ENCODE measurements at places on chromosomes 16 and 17. TPM values are rescaled to one million over a fixed set of nuclear protein-coding genes. Genes with fewer than 3 reads are reported as not detected.
A peak's percentile ranks its signal among the peaks of the same experiment; 100 is the strongest.

Gene CYGB
- total RNA-seq = 38.2 TPM

DNA sequence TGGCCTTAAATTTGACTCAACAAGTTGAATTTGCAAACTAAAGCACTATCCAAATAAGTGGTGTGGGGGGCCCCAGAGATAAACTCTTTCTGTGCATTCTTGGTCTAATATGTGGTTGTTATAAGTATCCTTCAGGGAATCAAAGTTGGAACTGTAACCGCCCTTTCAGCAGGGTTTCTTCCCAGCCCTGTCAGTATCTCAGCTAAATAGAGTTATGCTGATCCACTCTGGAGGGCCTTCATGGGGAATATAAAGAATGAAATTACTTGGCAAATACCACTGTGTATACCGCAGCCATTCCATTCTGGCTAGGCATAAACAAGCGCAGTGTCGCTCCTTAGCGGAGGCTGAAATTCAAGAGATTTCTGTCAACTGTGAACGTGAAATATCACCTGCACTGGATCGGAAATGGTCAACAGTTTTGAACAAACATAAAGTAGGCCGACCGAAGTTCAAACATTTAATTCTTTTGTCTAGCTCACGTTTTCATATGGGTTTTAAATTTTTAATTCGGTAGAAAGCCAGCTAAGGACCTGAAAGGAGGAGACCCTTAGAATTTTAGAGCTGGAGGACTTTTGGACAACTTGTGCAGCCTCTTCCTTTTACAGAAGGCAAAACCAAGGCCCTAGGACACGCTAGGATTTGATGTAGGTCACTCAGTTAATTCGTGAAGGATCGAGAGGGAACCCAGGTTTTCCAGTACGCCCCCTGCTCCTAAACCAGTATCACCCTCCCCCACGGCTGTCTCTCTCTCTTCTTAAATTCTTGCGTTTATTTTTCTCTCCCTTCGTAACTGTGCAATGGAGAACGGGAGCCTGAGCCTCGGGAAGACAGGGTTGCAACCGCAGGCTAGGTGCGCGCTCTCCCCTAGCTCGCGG is 74.7 kb downstream of the CHD9 start:
- DNase-seq = no peak

GRCh38 chr17:1542316-1542715 is 20.3 kb downstream of the PITPNA start:
- DNase-seq = no peak

Gene NOS2
- total RNA-seq = 0.22 TPM

DNA sequence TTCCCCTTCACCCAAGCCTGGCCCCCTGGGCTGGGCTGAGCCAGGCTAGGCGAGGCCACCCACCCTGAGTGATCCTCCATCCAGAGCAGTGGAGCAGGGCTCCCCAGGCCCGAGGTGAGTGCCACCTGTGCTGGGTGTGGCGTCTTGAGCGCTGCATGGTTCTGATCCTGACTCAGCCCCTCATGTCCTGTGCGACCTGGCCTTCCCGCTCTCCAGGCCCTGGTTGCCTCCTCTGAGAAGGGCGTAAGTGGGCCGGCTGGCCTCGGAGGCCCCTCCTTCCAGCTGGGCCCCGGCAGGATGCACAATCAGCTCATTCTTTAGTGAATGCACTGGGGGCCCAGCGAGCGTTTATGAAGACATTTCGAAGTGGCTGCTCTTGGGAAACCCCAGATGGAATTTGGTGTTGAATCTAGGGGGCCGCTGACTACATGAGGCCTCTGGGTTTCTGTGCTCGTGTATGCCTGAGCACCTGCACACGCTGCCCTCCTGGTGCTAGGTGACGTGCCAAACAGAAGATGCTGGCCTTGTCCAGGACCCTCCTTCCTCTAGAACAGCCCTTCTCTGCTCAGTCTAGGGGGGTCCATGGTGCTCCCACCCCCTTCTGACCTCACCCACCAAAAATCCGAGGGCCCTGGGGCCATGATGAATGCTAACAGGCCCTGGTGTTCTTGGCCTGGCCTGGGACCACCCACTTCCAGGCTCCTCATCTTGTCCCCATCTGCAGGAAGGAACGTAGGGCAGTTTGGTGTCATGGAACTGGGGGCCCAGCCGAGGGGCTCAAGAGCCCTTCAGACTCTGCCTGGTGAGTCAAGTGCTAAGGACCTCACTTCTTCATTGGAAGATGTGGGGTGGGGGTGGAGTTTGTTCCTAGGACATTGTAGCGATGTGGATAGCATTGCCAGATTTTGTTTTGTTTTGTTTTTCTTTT is 3.6 kb upstream of the TMEM92 start:
- DNase-seq = no peak

DNA sequence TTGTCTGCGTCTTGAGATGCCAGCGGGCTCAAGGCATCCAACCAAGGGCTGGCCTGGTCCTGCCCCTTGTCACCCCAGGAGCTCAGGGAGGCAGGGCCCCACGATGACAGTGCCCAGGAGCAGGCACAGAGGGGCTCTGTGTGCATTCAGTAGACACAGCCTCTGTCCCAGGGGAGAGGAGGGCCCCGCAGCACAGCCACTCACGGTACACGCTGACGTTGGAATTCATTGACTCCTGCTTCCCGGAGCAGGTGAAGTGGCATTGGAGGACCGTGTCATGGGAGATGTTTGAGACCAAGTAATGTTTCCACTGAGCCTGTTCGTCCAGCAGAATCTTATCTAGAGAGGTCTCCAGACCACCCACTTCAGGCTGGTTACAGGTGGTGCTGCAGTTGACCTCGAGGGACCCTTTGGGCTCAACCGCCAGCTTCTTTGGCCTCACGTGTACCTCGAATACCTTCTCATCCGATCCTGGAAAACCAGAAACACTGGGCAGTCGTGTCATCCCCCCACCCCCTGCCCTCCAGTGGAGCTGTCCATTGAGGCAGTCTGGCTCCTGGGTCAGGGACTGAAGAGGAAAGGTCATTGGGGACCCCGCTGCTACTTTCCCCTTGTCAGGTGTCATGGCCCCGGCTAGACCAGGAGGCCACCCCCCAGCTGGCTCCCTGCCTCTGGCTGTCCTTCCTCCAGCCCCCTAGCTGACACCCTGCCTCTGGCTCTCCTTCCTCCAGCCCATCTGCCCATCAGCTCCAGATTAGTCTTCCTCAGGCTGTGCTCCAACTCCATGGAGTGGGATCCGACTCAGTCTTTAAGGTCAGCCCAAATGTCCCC is 7.0 kb downstream of the PRR29 start:
- DNase-seq = no peak

Gene KRTAP9-4
- total RNA-seq = not detected

DNA sequence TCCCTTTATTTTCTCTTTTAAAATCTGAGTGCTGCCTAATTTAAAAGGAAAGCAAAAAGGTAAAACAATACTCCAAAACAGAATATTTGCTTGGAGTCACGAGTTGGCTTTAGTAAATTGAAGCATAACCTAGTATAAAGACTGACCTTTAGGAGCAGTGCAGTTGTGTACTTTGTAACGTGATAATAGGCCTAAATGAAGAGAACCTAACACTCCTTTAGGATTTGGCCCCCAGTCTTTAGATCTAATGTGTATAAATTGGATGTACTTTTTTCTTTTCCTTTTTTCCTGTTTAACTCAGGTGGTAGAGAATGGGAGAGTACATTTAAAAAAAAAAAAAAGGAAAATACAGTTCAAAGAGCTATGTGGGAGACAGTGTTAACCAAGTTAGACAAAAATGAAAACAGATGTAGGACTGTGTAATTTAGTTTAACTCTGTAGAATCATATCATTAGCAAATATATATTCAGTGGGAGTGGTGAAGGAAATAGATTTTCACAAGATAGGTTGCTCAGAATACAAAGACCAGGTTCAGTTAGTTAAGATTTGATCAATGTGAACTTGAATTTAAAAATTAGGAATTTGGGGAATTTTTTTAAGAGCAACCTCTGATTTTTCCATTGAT is 16.8 kb downstream of the CPD start:
- no peak for DNase-seq

GRCh38 chr16:84458606-84459532 is 45.6 kb downstream of the MEAK7 start:
- DNase-seq = no peak

DNA sequence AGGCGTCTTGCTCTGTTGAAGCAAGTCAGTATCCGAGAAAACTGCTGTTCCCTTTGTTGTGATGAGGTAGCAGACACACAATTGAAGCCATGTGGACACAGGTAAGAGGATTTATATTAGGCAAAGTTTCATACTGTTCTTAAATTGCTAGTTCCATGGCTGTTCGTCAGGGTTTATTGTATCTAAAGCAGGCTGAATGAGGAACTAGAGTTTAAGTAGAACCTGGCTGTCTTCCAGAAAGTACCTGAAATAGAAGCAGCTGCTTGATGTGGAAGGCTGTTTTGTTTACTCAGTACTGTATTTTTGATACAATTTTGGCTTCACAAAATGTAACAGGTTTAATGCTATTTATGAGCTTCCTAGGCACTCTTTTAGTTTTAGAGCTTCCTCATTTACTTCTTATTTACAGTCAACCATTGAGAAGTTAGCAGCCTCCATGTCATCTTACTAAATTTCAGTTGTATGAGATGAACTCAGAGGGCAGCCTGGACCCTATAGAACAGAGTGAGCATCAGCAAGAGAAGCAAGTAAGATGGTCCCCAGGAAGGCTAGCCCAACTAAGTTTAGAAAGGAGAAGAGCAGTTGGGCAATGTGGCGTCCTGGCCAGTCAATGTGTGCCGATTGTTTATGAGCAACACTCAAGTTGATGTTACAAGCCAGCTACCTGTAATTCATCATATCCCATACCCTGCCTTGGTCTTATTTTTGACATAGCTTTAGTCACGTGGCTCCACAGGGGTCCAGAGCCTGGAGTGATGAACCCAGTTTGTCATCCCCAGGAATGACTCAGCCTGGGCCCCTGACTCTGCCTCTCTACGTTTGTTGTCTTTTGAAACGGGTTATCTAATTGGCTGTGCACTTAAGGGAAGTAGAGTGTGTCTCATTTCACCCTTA is 9.7 kb upstream of the ARL2BP start:
- no peak for DNase-seq

- DNase-seq = no peak
Observed at GRCh38 chr17:1969712-1970111, 55.4 kb downstream of the RTN4RL1 start.

Gene ALDH3A1
- not detected for total RNA-seq

GRCh38 chr16:89944773-89945172 is 3.8 kb upstream of the DEF8 start:
- DNase-seq = no peak

Gene HIGD1B
- total RNA-seq = 20.4 TPM

GRCh38 chr16:20369452-20370054 is 17.0 kb upstream of the UMOD start:
- no peak for DNase-seq

DNA sequence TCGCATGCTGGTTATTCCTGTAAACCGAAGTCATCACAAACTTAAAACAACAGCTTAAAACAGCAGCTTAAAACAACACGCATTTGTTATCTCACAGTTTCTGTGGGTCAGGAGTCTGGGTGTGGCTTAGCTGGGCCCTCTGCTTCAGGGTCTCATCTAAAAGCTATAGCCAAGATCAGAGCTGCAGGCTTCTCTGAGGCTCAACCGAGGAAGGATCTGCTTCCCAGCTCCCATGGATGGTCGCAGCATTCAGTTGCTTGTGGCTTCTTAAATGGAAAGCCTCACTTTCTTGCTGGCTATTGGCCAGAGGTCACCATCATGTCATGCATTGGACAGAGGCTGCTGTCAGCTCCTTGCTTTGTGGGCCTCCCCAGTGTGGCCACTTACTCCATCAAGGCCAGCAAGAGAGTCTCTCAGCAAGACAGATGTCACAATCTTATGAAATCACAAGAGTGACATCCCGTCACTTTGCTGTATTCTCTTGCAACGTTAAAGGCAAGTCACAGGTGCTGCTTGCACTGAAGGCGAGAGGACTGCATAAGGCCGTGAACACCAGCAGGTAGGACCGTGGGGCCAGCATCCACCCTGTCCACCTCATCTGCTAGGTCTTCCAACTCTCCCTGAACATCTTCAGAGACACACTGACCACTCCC is 117.9 kb upstream of the TNRC6C start:
- no peak for DNase-seq

DNA sequence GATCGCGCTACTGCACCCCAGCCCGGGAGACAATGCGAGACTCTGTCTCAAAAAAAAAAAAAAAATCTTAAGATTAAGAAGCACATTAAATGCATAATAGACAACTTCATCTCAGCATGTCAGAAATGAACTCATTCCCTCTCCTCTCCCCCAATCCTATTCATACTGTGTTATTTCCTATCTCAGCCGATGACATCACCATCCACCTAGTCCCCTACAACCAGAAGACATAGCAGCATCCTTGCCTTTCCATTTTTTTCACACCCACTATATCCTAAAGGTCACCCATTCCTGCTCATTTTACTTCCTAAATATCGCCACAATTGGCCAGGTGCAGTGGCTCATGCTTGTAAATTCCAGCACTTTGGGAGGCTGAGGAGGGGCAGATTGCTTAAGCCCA is 81.3 kb downstream of the RPGRIP1L start:
- no peak for DNase-seq

Gene HSD11B2
- 0.81 TPM for total RNA-seq

DNA sequence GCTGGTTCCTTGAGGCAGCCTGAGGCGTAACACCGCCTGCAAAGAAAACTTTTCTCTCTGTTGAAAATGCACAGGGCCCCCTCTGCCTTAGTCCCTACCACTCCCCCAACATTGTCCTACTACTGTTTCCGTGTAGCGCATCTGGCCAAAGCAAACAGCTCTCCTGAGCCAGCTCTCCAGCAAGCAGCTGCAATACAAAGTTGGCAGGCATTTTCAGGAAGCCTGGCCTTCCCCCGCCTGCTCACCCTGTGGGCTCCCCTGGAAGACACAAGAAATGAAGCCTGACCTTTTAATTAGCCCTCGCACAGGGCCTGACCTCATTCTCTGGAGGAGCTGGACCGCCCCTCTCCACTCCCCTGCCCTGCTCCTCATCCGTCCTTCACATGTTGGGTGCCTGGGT is 66.7 kb downstream of the SOX9 start:
- peak; percentile 73 for DNase-seq

DNA sequence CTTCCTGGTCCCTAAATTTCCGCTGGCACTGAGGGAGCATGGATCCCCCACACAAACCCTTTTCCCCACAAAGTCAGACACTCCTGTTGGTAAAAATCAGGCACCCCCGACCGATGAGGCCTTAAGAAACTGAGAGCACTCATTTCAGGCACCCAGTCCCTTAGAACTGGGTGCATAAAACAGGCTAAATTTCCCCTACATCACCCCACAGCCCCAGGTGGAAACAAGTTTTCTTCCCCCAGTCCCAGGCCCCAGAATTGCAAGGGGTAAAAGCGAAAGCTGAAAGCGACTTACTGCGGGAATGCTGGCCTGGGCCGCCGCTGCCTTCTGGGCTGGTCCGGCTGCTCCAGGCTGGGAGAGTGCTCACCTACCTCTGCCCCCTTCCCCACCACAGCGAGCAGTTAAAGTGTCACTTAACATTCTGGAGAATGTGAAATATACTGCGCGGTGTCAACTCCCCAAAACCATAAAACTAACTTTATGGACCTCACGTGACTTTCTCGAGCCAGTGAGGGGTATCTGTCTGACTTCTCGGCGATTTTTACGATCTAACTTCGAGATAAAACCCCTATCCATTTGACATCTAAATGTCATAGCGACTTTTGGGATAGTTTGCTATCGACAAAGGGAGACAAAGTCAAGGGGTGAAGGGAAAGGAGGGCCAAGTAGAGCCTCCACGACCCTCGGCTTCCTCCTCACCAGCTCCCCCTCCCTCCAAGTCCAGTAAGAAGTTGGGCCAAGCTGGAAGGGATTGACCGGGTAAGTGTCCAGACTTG is at the start of gene HOXB3:
TSS of gene HOXB3 (minus strand) at position 411 of the 776 bp plus-strand sequence. CDS start 37,767 bp downstream, outside the sequence.
- DNase-seq = no peak

GRCh38 chr17:71710816-71711215 is 410.0 kb upstream of the SOX9 start:
- no peak for DNase-seq
